Ascending aorta (tissue), 2 donors: ENCODE measurements at places on chromosomes 5 and 9.
A peak's percentile ranks its signal among the peaks of the same experiment; 100 is the strongest.

DNA sequence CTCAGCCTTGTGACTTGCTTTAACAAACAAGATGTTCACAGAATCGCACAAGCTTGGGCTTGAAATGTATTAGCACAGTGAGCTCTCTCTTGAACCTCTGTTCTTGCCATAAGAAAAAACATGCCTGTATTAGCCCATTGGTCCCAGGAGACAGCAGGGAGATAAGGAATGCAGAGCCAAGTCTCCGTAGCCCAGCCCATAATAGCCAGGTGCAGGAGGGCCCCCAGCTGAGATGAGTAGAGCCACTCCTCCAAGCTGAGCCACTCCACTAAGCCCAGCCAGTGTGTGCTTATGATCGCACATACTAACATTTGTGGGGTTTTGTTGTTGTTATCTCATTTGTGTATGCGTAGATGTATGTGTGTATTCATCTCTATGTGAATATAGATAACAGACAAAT is 21.6 kb upstream of the SVEP1 start:
- no peaks in the 10 kb centered on the region for H3K27me3 ChIP-seq
- no peak overlapping the region for H3K4me3 ChIP-seq
- H3K4me1 ChIP-seq: no peaks in the 10 kb centered on the region
- no peak overlapping the region for H3K27ac ChIP-seq

DNA sequence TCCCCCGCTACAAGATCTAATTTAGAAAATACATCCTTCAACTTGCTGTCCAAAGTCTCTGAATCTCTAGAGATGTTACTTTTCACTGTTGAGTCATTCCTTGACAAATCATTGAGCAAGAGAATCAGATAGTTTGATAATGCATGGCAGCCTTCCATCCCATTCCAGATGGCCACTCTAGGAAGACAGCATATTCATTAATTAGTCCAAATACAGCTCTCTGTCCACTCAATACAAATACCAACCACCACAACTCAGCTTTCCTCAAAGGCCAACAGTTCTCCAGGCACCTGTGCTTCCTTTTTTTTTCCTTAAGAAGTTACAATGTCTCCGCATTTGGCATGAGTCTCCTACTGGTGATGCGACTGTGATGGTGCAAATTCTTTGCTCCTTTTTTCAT is 72.3 kb downstream of the DROSHA start:
- no peak for DNase-seq
- peaks cover 89% of the 10 kb centered on the region for H3K36me3 ChIP-seq
- no peak overlapping the region for H3K27ac ChIP-seq
- no peaks in the 10 kb centered on the region for H3K27me3 ChIP-seq
- no peaks in the 10 kb centered on the region for H3K4me1 ChIP-seq

DNA sequence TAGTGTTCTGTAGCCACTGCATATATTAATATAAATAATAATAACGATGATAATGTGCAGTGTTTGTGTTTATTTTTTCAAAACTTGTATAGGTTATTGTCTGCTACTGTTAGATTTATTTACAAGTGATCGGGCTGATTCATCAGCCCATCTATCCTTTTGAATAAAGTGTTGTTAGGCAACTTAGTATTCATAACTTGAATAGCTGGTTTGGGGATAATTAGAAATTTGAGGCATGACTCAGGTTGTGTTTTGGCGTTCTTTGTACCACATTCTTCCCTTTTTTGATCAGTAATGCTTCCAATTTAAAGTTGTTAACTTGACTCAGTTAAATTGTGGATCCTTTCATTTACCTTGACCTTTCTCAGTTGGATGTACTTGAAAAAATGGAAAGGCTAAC is 69.7 kb downstream of the FOCAD start:
- no peak for DNase-seq
- no peaks in the 10 kb centered on the region for H3K36me3 ChIP-seq
- no peak overlapping the region for H3K4me3 ChIP-seq

DNA sequence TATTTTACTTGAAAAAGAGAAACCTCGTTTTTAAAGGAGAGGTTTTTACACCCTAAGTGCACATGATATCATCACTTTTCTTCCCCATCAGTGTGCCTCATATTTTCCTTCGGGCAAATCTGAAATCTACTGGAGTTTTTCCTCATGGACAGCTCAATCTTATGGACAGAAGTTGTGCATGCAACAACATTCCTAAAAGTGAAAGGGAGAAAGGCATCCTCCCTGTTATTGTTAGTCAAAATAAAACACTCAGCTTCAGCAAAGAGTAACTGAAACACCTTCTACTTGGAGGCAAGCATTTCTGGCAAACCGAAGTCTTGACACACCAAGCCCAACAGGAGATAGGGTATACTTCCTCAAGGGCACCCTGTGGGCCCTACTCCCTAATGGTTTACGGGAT is 217.9 kb downstream of the BNC2 start:
- no peaks in the 10 kb centered on the region for H3K27me3 ChIP-seq
- H3K27ac ChIP-seq: no peak overlapping the region
- no peak for DNase-seq
- no peaks in the 10 kb centered on the region for H3K36me3 ChIP-seq

DNA sequence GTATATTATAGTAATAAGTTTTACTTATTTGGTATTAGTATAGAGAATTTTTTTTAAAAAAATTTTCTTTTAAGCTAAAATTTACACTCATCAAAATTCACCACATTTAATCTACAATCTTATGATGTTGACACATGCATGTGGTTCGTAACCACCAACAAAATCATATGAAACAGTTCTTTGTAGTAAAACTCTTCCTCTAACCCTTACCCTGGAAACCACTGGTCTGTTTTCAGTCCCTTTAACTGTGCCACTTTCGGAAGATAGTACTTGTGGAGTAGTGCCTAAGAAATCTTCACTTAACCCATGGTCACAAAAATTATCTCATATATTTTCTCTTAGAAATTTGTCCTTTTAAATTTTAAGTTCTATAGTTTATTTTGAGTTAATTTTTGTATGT is 1498.8 kb downstream of the MAT2B start:
- no peaks in the 10 kb centered on the region for H3K4me1 ChIP-seq
- H3K27ac ChIP-seq: no peak overlapping the region
- no peaks in the 10 kb centered on the region for H3K36me3 ChIP-seq
- no peak for DNase-seq
- no peak overlapping the region for H3K4me3 ChIP-seq
- no peaks in the 10 kb centered on the region for H3K27me3 ChIP-seq

- H3K27me3 ChIP-seq: no peaks in the 10 kb centered on the region
- H3K4me1 ChIP-seq: no peaks in the 10 kb centered on the region
- no peak for DNase-seq
Measured at GRCh38 chr5:113804943-113805342, 291.4 kb downstream of the YTHDC2 start.

DNA sequence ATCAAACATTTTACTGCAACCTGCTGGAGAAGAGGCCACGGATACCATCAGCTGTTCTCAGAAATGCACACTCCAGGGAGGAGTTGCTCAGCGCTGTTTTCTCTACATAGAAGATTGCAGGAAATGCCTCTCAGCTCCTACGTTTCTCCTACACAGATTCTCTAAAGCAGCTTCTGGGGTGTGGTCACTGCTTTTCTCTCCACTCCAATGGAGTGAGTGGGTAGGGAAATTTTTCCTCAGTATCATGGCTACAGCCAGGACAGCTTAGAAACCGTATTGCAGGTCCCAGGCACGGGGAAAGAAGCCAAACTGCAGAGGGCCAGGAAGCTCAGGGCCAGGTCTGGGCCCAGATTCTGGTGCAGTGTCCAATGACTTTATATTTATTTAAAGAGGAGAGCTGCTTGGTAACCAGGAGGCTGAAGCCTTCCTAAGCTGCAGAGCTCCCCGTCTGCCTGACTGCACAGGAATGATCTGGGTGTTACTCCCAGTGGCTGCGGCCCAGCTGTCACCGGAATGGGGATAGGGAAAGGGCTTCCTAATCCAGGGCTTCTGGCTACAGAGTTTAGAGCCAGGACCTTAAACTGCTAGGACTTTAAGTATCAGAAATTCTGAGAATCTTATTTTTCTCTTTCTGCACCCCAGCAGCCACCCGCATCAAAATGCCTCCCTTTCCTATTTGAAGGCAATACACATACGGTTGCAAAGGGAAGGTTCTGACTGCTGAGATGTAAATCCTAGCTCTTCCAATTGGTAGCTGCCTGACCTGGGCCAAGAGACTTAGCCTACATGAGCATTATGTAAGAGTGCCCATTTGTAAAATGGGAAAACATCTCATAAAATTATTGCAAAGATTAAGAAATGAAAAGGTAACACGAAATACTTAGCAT is 1.4 kb upstream of the SPTAN1 start:
- H3K4me1 ChIP-seq: peaks cover 31% of the 10 kb centered on the region
- no peaks in the 10 kb centered on the region for H3K27me3 ChIP-seq
- H3K4me3 ChIP-seq: peak overlapping the region; percentile 94
- peak overlapping the region; percentile 98 for H3K27ac ChIP-seq
